Retinal pigment epithelial cell (primary cell): ENCODE measurements at places on chromosomes 3 and 15.

DNA sequence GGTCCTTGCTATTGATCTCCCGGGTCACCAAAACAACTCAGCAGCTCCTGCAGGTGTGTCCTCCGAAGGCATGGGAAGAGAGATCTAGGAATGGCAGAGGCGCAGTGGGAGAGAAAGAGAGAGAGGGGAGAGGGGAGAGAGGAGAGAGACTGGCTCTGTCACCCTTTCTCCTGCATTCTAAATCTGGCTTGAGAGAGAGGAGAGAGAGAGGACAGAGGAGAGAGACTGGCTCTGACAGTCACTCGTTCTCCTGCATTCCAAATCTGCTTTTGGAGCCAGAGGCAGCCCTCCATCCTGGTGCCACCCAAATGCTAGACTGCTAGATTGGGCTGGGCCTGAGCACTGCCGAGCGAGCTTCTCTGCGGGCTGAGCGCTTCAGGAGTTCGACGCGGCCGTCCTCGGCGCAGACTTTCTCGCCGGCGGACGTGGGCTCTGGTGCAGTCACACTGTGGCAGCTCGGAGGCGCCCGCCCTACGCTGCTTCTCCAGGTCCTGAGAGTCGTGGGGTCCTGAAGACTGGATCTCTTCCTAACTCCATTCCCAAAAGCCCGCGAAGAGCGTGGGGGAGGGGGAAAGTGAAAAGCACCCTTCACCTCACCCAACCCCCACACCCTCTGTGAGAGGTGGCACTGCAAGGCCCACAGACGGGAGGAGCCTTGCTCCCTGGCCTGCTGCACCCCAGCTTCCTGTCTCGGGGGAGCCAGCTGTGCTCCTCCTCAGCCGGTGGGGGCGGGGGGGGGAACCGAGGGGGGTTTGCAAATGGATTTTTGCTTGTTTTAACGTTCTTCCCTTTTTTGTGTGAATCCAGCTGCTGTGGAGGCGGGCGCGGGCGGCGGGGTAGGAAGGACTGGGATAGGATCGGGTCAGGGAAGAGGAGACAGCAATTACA lies 222.3 kb downstream of the MEIS2 start:
- DNase-seq = no peak

DNA sequence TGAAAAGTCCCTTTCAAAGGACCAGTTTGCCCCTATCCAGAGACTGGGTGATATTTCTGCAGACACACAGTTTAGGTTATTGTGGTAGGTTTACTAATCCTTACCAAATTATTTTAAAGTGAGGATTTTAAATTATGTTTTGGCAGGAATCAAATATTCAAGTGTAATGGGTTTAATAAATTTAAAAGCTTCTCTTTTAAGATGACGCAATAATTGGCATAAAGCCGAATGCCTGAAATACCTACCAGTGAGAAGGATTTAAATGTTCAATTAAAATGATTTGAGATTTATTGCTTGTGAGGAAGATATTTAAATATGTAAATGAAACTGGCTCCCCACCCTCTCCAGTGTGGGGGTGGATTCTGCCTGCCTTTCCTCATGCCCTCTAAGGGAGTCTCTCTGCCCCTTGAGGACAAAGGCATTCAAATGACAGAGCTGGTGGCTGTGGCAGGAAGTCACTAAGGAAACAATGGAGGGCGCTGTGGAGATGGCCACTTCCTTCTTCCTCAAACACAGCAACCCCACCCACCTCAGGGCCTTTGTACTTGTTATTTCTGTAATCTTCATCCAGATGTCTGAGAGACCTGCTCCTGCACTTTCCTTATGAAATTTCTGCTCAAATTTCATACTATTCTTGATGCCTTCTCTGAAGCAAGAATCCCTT lies 131.7 kb downstream of the TNIK start:
- DNase-seq = no peak

- no peak for DNase-seq
Observed at GRCh38 chr3:67489816-67490215, 164.6 kb downstream of the SUCLG2 start.

- no peak for DNase-seq
Observed at GRCh38 chr3:186514296-186515002, 29.7 kb downstream of the CRYGS start.

DNA sequence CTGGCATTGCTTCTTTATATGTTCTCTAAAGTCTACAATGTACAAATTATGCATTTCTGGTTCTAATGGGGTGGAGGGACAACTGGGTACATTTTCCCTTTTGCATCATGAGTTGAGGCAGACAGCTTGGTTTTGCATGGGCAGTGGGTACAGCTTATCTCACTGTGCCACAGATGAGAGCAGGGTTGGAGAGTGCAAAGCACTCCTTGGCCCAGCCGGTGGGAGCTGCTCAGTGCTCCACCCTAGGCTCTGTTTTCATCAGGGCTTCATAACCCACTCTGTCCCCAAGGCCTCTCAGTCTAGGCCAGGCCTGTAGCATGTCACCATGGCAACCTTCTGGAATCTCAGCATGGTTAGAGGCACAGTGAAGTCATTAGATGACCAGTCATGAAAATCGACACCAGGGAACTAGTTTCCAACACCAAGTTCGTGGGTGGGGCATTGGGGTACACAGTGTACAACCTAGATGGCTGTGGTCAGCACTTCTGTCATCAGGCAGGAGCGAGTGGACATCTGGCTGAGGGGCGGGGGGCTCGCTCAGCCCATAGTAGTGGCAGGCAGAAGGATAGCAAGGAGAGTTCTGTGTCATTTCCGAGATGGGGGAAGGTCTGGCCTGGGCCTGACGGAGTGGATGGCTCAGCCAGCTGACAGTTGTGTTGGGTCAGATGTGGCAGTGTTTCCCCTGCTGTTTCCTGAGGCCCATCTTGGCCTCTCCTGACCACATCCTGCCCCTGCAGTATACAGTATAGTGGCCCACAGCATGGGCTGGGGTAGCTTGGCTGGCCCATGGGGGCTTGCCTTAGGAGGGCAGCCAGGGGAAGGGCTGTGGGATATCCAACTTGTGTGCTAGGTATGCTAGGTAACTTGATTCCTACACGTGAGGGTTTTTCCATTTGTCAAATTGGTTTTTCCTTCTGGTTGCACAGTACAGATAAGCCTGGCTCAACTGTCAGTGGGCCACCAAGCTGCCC lies 75.7 kb upstream of the PRR23C start:
- DNase-seq = no peak

GRCh38 chr3:182238126-182238525 lies 526.4 kb downstream of the SOX2 start:
- peak; percentile 96 for DNase-seq

- no peak for DNase-seq
Observed at GRCh38 chr3:39191111-39191510, 1.3 kb downstream of the XIRP1 start.

DNA sequence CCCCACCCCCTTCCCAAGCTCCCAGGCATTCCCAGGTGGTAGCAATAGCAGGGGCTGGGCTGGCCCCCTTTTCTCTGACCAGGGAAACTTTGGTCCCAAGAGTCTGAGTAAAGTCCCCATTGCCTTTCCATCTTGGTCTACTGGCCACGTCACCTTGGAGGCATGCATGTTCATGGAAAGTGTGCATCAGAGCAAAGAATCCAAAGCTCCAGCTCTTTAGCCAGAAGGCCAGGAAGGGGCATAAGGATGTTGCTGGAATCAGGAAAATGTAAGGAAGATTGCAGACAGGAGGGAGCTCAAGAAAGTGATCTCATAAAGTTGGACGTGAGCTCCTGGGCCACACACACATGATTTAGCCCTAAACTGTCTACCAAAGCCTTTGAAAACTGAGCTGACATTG lies 63.6 kb downstream of the KBTBD12 start:
- no peak for DNase-seq

DNA sequence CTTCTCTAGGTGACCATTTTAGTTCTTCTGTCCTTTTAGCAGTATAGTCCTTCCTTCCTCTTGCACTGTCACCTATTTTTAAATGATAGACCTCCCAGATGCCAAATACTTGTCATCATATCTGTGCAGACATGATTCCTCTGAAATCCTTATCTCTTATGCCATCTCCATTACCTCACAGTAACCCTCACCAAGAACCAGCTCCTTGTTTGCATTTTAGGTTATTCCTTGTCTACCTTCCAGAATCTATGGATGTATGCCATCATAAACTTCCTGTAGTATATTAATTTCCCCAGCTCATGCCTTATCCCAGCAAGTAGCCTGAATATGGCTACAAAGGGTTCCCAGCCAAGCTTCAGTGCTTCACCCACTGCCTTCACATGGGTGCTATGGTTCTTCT lies 1347.2 kb downstream of the ROBO1 start:
- DNase-seq = no peak

- no peak for DNase-seq
Observed at GRCh38 chr3:145820170-145820569, 340.8 kb downstream of the PLOD2 start.

GRCh38 chr3:67655364-67656121 lies 1.1 kb upstream of the SUCLG2 start:
- DNase-seq = no peak

GRCh38 chr15:101124731-101125451 lies 127.0 kb downstream of the CHSY1 start:
- no peak for DNase-seq

DNA sequence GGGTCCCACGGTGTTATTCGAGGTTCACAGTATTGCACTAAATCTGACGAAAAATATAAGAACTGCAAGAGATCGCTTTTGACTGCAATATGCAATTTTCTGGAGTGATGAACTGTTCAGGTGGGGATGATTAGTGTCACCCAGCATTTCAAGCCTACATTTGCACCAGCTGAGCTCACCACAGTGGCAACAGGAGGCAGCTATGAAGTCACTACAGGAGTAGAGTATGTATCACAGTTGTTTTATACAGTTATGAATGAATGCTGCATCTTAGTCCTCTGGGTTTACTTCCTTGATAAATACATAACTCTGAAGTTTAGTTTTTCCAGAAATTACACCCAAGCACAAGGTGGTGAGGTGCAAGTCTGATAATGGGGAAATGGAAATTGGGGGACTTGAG lies 69.6 kb downstream of the CHSY1 start:
- DNase-seq = no peak

GRCh38 chr3:186258968-186259367 lies 103.1 kb downstream of the DGKG start:
- DNase-seq = no peak

DNA sequence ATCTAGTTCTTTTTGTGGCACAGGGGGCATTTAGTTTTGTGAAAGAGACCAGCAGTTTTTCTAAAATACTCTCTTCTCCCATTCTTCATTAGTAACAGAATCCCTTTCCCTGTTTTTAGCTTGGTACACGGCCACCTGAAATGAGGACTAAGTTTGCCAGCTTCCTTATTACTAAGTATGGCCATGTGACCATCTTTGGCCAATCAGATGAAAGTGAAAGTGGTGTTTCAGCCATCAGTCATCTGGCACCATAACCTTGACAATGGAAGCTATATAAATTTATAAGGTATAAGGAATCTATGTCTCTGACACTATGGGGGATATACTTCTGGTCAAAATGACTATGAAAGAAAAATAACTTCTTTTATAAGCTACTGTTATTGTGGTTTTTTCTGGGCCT lies 570.4 kb downstream of the AGBL1 start:
- no peak for DNase-seq

- no peak for DNase-seq
Observed at GRCh38 chr3:148878095-148878494, 13.0 kb downstream of the CPA3 start.

DNA sequence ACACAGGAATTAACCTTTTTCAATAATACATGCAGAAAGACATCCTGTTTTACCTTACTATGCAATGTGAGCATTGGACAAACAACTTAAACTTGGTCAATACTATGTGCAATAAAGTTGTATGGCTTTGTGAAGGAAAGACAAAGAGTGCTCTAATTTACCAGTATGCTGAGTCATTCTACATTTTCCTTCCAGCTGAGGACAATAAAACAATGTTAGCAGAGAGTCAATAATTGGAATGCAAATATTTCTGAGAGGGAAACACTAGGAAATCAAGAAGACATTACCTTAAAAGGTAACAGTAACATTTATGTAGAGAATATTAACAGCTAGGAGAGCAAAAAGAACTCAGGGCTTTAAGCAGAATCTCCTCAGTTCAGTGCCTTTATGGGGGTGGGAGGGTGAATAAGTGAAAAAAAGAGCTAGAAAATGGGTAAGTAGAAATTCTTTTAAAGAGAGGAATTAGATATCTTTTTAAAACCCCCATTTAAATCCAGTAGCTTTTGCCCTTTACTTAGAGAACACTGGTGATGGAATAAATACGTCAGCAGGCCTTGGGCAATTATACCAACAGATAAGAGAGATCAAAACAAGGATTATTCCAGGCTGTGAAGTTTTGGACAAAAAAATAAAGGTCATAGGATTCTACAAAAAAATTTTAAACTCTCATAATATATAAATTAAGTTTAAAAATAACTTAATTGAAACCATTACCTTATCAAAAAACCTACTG lies 11.6 kb upstream of the HGD start:
- no peak for DNase-seq

DNA sequence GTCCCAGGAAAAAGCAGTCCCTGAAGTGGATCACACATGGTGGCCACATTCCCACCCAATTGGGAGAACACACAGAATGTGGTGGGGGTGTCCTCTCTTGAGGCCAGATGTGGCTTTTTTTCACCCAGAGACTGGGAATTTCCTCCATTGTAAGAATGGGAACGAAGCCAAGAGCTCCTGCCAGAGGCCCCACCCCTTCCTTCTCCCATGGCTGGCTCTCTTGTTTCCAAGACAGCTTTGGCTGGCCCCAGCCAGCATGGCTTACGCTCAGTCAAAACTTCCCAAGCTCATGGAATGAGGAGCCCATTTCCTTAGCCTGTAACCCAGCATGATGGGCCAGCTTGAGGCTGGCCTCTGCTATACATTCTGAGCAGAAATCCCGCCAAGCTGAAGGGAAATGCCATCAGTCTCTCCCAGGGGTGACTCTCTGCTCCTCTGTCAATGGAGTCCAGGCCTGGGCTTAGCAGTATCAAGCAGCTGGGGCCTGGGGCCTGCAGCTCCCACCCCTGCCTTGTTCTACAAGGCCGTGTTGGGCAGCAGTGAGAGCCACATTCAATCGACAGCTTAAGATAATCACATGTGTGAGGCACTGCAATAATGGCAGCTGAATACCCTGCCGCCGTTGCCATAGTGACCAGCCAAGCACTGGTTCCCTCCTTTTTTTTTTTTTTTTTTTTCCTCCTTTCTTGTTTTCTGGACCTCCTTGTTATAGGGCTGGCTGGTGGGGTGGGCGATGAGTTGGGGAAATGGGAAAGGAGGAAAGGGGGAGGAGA lies 142.4 kb downstream of the EPHB1 start:
- no peak for DNase-seq

DNA sequence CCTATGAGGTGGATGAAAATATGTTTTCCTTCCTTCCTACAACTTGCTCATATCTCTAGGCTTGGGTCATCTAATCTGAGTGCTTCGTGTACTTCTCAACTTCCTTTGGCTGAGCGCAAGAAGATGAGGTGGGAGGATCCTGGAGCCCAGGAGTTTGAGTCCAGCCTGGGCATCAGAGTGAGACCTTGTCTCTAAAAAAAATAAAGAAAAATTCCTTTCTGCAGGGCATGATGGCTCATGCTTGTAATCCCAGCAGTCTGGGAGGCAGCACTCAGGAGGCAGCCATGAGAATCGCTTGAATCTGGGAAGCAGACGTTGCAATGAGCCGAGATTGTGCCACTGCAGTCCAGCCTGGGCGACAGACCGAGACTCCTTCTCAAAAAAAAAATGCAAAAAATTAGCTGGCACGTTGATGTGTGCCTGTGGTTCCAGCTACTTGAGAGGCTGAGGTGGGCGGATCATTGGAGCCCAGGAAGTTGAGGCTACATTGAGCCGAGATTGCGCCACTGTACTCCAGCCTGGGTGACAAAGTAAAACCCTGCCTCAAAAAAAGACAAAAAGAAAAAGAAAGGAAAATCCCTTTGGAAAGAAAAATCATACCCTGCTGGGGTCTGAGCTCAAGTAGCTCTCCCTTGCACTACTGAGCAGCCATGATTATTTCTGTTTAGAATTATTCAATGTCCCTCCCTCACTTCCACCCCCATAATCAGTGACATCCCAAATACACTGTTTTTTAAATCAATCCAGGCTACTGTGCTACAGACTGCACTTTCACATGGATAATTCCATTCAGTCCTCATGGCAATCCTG lies 28.0 kb upstream of the RAB11A start:
- DNase-seq = no peak
